ENCODE measurements at places on chromosomes 4 and X.

DNA sequence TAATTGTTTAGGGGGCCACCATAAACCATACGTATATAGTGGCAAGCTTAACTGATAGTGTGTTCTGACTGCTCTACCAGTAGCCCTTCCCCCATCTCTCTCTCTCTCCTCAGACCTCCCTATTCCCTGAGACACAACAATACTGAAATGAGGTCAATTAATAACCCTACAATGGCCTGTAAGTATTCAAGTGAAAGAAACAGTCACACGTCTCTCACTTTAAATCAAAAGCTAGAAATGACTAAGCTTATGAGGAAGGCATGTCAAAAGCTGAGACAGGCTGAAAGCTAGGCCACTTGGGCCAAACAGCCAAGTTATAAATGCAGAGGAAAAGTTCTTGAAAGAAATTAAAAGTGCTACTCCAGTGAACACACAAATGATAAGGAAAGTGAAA, 78.0 kb downstream of the PRDM5 start:
- no peak for DNase-seq

GRCh38 chr4:6446538-6447451, 25.6 kb downstream of the PPP2R2C start:
- DNase-seq: no peak

GRCh38 chrX:43590150-43590549, 65.9 kb upstream of the MAOA start:
- no peak for DNase-seq

DNA sequence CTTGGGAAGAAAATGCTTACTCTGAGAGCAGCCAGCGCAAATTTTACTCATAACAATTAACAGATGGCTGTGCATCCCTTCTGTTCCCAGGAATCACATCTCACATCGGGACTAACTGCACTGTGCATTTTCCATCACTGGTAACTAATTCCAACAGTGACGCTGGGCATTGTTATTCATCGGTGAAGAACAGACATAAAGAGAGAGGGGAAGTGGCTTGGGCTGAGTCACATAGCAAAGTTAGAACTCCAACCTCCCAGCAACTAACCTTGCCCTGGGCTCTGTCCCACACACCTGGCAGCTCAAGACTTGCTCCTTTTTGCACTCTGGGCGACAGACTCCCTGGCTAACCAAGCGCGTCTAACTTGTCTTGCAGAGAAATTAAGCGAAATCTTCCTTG, 6.4 kb upstream of the LONRF3 start:
- DNase-seq: no peak

DNA sequence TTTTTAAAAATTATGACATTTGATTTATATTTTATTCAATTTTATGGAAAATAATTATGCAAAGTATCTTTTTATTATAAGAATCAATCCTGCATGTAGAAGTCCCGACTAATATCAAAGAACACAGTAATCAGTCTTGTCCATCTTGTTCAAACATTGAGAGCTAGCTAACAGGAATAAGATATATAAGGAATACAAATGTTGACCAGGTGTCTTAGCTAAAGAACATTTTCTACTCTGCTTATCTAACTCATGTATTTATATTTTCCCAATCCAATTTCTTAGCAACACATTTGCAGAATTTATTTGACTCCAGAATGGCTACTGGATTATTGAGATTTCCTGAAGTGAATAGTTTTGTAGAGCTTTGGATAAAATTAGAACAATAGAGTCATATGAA, 61.5 kb upstream of the NR3C2 start:
- no peak for DNase-seq

GRCh38 chr4:88697141-88697540, 488 bp downstream of the NAP1L5 start:
- no peak for DNase-seq

- peak; percentile 57 for DNase-seq
These were observed 30.4 kb downstream of the ELF4 start for GRCh38 chrX:130079824-130080406.

DNA sequence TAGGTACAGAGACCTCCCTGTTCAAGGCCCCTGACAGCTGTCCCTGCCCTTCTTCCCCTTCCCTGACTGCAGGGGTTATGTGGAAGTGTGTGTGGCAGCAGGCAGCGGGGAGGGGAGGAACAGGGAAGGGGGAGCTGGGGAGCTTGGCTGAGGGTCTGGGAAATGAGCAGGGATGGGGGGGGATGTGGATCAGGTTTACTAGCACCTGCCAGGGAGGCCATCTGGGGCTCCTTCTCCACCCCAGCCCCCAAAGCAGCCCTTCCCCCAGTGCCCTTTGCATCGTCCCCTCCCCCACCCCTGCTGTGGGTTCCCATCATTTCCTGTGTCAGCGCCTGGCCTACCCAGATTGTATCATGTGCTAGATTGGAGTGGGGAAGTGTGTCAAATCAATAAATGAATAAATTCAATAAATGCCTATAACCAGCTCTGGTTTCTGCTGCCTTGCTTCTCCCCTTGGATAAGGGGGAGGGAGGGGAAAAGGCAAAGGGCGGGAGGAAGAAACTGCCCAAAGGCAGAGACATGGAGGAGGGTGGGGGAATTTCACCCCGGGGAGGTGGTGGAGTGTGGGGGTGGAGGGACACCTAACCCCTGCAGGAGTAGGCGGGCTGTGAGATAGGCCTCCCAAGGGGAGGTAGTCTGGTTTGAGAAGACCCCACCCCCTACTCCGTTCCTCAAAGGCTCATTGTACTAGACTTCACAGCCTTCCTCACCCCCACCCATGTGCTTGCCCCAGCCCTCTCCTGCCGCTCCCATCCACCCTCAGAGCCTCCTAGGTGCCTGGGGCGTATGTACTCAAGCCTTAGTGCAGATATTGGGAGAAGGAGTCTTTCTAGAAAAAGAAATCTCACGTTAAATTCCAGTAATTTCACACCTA, 3.2 kb downstream of the CXorf65 start:
- no peak for DNase-seq

- peak; percentile 50 for DNase-seq
These were observed 28.4 kb downstream of the APBB2 start for GRCh38 chr4:41185614-41186592.

GRCh38 chr4:115548123-115548522, 434.7 kb upstream of the NDST4 start:
- DNase-seq: no peak

- DNase-seq: no peak
These were observed 19.1 kb downstream of the GEMIN8 start for GRCh38 chrX:14010566-14010965.

GRCh38 chr4:128060121-128060698, 902 bp upstream of the LARP1B start:
- DNase-seq: peak; percentile 33

DNA sequence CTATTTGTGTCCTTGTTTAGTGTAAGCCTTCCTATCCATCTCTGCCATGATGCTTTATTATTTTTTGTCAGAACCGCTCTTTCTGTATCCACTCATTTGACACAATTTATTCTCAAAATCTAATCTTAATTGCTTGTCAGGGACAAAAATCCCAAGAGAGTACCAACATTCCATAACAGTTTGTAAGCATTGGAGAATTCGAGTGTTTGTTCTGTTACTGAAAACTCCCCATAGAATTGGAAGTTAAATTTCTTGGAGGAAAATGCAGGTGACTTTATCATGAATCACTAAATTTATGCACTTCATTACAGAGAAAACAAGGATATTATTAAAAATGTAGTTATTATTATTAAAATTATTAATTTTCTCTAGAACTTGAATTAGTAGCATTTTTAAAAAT, 1986.1 kb downstream of the ARAP2 start:
- no peak for DNase-seq

- DNase-seq: no peak
These were observed 1199.9 kb upstream of the DIAPH2 start for GRCh38 chrX:95484781-95485180.

DNA sequence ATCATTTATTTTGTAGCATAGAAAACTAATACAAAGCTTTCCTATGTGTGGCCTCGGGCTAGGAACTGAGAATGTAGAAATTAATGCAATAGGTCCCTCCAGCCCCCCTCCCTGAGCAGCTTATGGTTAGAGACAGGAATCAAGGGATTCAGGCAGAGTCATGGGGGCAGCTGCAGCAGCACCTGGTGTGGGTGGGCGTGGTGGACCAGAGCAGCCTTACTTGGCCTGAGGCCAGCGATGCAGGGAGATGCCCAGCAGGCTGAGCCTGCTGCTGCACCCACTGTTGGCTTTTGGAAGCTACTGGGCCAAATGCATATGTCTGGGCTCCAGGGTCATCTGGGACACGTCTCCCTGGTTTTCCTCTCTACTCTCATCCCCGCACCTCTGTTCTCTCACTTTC, 74.0 kb downstream of the STK32B start:
- DNase-seq: no peak

DNA sequence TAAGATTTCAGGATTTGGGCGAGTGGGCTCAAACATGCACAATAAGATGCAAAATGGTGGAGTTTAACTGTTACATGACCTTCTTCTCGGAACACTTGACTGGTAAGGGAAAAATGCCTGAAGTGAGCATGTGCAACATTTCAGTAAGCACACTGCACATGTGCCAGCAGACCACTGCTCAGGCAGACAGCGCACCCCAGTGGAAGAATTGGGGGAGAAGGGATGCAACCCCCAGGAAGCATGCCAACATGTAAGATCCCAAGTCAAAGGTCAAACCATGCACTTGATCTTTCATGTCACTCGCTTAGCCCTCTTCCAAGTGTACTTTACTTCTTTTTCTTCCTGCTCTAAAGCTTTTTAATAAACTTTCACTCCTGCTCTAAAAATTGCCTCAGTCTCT, 256.3 kb downstream of the CENPC start:
- DNase-seq: peak; percentile 40

DNA sequence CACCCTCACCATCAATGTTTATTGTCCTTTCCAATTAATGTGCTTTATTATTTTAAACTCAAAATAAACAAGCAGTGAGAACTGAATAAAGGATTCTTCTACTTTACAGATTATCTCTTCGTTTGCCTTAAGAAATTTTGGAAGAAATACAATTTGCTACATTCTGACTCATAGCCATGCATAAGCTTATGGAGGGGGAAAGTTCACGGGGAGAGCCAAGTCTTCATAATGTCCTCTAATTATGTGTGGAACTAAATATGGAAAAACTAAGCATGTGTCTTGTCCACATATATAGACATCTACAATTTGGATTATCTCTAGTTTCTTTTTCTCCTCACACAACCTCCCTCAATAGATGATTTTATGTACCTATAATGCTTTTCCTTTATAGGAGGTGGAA, 17.5 kb downstream of the CXCL13 start:
- no peak for DNase-seq

DNA sequence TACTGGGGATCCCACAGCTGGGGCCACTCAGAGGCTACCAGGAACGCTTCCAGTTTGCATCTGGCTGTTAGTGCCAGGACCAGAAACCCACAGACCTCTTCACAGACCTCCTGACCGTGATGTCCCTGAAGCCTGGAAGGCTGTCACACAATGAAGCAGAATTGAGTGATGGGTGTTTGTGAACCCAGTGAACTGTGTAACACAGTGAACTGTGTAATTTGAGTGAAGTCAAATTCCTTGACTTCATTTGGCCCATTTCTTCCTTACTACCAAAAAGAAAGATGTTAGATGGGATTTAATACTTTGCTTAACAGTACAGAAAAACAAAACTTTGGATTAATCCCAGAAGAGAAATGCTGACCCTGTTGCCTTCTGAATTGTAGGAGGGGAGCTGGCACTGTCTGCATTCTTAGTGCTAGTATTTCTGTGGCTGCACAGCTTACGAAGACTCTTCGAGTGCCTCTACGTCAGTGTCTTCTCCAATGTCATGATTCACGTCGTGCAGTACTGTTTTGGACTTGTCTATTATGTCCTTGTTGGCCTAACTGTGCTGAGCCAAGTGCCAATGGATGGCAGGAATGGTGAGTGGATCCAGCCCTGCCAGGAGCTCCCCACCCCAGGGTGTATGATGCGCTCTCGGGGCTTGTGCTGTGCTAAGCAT, 17.8 kb downstream of the SRD5A3 start:
- DNase-seq: no peak

DNA sequence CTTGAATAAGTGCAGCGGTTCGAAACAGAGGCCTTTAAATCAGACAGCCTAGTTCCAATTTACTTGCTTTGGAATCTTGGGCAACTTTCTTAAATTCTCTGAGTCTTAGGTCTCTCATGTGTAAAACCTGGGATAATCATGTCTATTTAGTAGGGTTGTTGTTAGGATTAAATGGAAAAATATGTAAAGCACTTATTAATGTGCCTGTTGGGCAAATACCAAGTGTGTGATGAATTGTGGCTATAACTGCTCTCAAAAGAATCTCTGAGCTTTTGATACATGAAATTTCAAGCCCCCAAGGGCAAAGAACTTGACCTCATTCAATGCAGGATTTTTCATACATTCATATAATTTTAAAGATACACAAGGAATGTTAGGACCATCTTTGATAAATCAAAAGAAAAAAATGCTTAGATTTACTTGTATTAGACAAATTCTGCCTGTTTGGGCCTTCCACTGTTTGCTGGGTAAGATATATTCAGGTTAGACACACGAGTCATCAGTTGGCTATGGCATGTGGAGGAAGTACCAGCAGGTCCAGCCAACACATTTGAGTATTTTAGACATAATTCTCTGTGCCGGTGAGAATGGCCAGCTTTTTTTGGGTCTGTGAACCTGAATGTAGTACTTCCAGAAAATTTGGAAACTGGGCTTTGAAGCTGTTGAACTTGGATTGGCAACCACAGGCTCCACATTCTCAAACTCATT, 241.4 kb upstream of the CNKSR2 start:
- DNase-seq: no peak

- DNase-seq: no peak
These were observed 68.1 kb downstream of the FAM53A start for GRCh38 chr4:1615786-1616556.

- no peak for DNase-seq
These were observed 492 bp upstream of the SLIT2 start for GRCh38 chr4:20251031-20251795.

- peak; percentile 1 for DNase-seq
These were observed 57.1 kb upstream of the EFHC2 start for GRCh38 chrX:44400588-44400987.

DNA sequence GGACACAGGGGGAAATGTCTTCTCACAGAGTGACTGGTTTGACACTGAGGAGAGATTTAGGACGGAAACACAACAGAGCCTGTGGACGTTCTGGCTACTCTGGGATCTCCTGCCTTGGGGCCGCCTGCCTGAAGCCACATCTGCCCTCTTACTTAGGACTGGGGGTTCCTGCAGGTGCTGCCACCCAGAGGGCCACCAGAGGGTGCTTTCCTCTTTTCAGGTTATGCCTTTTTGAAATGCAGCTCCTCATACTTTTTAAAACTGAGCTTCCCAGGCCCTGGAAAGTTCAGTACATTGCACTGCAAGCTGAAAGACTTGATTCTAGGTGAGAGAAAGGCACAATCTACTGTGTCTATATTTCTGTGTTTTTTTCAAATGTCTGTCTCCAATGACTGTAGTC, 92.2 kb upstream of the PGRMC2 start:
- peak; percentile 50 for DNase-seq

GRCh38 chrX:18558799-18559198, 113.1 kb downstream of the RS1 start:
- no peak for DNase-seq
